DMS79 (cell line): ENCODE measurements at places on chromosomes 12 and 14.

DNA sequence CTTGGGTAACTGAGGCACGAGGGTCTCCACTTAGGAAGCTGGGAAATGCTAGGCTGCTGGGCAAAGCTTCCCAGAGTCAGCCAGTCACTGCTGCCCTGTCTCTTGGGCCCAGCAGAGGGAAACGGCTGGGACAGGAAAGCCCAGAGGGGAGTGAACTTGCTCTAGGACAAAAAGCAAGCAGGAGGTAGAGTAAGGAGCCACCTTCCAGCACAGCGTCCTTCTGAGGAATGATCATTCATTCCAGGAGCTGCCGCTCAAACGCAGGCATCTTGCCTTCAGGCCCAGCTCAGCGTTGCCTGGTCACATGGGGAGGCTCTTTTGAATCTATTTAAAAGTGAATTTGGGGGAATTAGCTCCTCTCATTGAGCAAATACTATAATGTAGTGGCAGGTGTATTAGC is 118.6 kb downstream of the CRACR2A start:
- no peak for DNase-seq

- no peak for DNase-seq
Observed at GRCh38 chr12:123919980-123920360, 52.7 kb downstream of the CCDC92 start.

DNA sequence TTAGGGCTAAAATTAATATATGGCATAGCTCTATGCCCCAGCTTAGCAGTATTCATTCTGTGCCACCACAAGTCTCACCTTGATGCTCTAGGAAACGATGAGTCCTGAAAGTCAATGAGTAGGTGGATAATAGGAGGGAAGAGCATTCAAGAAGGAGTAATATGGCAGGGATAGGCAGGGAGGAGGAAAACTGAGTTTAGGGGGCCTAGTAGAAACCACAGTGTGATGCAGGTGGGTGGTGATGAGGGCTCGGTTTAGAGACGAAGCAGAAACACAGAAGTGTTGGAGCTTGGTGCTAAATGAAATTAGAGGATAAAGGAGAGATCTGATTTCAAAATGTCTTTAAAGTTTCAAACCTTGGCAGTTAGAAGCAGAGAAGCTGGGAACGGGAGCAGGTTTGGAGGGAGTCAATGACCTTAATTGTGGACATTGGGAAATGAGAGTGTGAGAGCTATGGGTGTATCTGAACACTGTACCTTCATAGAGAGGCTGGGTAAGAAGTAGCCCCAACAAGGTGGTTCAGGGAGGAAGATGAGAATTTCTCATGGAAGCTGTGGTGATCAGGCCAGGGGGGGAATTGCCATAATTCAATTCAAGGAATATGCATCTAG is 144.7 kb upstream of the CPSF6 start:
- DNase-seq, result no peak

GRCh38 chr14:81192594-81192993 is 28.2 kb downstream of the GTF2A1 start:
- no peak for DNase-seq

DNA sequence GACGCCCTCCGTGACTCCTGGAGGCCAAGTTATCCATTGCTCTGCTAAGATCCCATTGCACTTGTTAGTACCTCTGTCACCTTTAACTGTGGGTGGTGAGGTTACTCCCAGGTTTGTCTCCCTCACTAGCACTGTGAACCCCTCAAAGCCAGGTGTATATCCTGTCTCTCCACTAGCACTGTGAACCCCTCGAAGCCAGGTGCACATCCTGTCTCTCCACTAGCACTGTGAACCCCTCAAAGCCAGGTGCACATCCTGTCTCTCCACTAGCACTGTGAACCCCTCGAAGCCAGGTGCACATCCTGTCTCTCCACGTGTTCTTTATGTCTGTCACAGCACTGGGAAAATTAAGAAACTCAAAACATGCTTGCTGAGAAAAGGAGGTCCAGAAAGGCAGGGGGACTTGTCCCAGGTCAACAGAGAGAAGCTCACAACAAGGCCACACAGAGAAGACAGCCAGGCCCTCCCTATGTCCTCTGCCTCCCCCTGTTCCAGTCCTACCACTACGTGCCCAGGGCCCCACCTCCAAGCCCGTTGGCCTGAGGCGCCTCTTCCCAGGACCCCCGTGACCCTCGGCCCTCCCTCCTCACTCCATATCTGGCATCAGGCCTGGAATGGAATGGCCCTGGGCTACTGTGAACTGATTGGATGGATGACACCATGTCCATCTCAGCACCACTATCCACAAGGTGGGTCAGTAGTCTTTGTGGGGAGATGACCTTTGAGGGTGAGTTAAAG is 26.4 kb upstream of the FKBP4 start:
- DNase-seq, result no peak

- no peak for DNase-seq
Observed at GRCh38 chr14:55530464-55530863, 49.5 kb upstream of the KTN1 start.

DNA sequence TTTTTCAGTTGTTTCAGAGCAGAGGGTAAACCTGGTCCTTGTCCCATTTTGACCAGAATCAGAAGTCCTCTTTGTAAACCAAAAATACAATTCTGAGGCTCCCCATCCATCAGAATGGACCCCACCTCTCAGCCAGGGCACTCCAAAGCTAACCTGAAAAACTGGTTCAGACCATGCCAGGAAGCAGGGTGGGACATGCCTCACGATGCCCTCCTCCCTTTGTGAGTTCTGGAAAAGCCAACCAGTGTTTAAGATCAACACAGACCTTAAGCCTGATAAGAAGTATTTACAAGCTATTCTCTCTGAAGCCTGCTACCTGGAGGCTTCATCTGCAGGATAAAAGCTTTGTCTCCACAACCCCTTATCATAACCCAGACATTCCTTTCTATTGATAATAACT is 35.4 kb downstream of the TNFAIP2 start:
- no peak for DNase-seq

DNA sequence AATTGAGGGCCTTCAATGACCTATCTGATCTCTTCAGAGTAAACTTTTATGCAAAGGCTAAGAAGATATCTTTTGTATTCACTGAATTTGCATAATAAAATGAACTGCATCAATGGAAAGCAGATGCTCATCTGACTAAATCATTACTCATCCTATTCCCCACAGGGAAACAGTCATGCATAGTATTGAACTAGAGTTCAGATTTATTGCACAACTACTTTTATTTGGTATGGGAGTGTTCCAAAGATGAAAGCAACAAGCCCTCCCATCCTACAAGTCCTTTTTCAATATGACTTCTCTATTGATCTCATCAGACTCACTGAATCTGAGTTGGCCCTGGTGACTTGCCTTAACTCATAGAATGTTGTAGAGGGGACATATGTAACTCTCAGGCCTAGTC is 159.8 kb downstream of the KITLG start:
- DNase-seq, result no peak

DNA sequence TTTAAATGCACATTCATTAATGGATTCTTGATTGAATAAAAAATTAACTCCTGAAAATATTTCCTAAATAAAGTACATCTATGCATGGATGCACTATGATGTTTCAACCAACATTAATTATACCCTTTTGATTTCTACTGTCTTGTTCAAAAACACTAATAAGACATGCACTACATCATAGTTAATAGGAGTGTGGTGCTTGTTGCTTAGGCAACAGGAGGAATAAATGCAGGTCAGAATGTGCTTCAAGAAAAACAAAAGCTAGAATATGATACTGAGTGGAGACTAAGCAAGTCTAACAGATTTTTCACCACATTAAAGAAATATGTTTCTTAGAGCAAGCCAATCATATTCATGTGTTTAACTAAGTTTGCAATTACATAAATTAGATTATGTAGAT is 495.8 kb upstream of the GARIN6 start:
- no peak for DNase-seq

DNA sequence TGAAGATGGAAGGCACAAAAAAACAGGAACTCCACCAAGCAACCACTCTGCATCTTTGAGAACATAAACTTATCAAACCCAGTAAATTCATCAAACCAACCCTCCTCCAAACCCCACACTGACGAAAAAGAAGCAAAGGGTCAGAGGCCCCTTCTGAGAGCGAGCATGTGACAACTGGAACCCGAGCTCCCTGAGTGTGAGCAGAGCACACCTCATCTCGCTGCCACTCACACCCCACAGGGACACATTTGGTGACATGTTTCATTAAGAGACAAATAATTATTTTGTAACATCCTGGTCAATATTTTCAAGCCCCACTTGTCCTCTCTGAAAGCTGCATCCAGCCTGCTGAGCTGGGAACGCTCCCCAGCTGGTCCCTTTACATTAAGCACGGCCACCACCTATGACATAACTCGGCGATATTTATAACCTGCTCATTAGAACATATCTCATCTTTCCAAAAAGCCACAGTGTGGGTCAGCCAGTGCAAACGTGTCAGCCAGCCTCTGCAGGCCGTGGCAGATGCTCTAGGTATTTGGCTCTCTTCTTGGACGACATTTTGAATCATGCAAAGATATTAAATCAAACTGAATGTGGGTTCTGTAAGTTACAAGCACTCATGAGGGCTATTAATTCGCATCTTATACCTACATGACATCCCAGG is 120.1 kb downstream of the TTC7B start:
- no peak for DNase-seq

- no peak for DNase-seq
Observed at GRCh38 chr12:106455111-106455510, 97.6 kb downstream of the POLR3B start.

DNA sequence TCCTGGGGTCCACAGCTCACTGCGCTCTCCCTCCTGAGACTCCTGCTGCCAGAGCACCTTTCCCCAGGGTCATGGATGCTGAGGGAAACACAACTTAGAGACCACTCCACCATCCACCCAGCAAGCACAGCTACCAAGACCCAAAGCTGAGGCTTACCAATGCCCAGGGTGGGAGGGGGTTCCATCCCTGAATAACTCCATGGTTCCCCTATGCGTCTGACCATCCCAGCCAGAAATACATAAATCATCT is 36.3 kb downstream of the DAD1 start:
- DNase-seq, result no peak

DNA sequence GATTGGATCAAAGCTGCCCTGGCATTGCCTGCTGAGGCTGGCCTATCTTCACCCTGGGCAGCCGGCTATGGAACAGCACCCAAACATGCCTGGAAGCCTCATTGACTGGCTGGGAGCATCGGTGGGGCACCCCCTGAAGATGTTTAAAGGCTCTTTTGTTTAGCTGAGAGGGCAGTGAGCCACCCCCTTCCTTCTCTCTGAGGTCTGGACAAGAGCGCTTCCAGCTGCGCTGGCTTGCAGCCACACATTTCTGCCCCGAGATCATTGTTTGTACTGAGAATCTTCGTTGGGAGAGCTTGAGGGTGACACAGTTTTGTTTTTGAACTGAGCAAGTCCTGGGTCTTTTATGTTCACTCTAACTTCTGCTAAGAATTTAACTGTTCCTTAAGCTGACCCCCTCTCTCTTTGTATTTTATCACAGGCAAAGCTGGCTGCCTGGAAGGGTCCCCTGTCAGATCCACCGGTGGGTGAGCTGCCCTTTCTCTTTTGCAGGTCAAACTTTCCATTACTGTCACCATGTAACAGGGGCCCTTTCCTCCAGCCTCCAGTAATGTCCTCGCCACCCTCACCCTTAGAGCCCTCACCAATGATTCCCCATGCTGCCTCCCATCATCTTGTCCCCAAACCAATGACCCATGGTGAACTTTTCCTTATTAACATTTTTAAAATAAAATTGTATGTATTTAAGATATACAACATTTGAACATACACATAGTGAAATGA is 212.2 kb downstream of the KIF26A start:
- DNase-seq, result peak; percentile 80

- no peak for DNase-seq
Observed at GRCh38 chr14:67675219-67675582, 769 bp upstream of the VTI1B start.

- no peak for DNase-seq
Observed at GRCh38 chr12:57844709-57845477, 1.6 kb downstream of the CTDSP2 start.

GRCh38 chr14:89767861-89768268 is 186.7 kb downstream of the EFCAB11 start:
- DNase-seq, result no peak

DNA sequence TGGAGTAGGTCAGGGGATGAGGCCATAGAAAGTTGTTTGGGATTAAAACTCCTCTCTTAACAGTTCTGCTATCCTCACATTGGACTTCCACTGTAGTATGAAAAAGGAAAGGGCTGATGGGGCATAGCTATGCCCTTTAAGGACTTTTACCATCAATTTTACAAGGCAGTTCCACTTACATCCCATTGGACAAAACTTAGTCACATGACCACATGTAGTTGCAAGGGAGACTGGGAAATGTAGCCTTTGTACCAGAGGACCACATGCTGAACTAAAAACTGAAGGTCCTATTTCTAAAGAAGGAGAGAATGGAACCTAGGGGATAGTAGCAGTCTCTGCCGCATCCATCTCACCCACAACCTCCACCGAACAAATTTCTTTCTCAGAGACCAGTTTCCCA is 6.8 kb upstream of the SLC5A8 start:
- no peak for DNase-seq

DNA sequence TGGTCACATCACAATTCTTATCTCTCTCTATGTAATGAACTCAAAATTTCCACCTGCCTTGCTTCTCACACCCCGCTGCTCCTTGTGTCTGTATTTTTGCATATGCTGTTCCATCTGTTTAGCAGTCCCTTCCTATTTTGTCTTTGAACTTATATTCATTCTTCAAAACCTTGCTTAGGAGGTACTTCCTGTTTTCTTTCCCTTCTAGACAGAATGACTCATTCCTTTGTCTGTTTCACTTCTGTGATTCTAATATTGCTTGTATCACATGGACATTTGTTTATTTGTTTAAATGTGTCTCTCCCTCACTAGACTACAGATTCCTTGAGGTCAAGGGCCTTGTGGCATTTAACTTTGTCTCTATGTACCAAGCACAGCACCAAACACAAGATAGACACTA is 424.2 kb downstream of the ETNK1 start:
- DNase-seq, result no peak

DNA sequence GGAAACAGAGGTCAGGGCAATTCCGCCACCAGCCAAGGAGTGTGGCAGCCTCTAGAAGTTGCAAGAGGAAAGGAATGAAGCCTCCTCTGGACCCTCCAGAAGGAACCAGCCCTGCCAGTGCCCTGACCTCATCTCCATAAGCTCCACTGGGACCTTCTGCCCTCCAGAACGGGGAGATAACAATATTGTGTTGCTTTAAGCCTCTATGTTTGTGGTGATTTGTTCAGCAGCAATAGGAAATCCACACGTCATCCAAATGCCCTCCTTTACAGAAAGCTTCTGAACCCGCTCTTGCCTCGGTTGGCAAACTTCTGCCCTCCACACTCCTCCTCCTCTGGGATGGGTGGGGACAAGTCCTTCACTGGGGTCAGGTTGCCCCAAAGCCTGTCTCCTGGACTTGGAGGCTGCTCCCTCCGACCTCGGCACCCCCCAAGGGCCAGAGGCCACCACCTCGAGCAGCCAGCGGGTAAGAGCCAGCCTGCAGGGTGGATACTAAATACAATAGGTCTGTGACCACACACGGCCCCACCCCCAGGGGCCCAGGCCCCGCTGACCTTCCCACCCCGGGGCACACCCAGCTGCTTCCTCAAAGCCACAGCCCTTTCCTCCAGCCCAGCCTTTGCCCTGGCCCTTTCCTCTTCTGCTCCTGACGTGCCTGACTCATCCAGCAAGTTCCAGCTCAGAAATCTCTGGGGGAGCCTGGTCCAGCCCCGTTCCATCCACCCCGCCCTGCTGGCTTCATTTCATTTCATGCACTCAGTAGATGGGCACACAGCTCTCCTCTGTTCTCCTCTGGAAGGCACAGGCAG is 58.7 kb upstream of the NCOR2 start:
- DNase-seq, result no peak
